ENCODE measurements at places on chromosomes 3 and 15.

- no peak for DNase-seq
Observed at GRCh38 chr3:150656316-150656715, 47.4 kb downstream of the ERICH6 start.

GRCh38 chr3:188358787-188359493 is 205.0 kb downstream of the LPP start:
- DNase-seq = no peak

GRCh38 chr3:178439504-178439903 is 96.7 kb upstream of the KCNMB2 start:
- DNase-seq = no peak

DNA sequence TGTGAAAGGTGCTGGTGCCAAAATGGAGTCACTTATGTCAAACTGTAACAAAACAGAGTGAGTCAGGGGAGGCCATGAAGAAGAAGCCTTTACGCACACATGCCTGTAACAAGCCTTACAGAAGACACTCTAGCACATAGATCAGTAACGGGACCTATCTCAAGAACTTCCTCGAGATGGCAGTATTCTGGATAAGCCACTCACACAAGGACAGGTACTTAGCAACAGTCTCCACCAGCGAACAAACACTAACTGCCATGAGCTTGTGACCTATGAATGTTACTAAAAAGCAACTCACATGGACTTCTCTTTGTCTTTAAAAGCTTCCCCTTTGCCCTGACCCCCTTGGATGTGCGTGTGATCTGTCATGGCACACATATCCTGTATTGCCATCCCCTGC is 235.1 kb downstream of the CD47 start:
- DNase-seq = no peak

DNA sequence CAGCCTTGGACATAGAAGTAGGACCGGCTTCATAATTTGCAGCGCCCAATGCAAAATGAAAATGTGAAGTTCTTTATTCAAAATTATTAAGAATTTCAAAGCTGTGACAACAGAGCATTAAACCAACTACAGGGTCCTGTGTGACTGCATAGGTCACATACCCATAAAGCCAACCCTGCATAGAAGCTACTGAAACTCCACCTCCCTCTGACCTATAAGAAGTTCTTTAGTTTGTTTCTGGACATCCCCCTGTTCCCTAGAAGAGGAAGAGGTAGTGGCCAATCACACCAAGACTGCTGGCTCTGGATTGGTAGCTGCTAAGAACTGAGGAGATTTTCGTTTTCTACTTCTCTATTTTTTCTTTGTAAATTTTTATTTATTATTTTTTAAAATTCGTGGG is 9.0 kb upstream of the SELENOT start:
- no peak for DNase-seq

- DNase-seq = no peak
Observed at GRCh38 chr3:37450561-37450960, 276.2 kb upstream of the LRRFIP2 start.

- DNase-seq = no peak
Observed at GRCh38 chr3:13860001-13860400, 19.9 kb downstream of the WNT7A start.

DNA sequence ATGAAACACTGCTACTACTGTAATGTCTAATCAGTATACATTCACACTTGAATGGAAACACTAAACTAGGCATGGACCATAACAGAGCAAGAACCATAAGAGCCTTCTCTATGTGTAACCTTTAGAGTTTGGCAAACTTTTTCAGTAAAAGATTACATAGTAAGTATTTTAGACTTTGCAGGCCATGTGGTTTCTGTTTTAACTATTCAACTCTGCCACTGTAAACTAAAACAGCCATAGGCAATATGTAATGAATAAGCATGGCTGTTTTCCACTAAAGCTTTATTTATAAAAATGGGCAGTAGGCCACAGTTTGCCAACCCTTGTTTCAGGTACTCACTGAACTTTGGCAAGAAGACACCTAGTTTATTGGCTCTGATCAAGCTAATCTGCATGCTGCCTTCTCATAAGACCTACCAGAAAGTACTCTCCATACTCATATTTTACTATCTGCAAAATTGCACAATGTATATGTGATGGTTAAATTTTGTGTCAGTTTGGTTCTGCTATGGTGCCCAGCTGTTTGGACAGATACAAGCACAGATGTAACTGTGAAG is 46.0 kb downstream of the UACA start:
- no peak for DNase-seq

GRCh38 chr3:133570139-133570936 is 3.1 kb upstream of the CDV3 start:
- no peak for DNase-seq

DNA sequence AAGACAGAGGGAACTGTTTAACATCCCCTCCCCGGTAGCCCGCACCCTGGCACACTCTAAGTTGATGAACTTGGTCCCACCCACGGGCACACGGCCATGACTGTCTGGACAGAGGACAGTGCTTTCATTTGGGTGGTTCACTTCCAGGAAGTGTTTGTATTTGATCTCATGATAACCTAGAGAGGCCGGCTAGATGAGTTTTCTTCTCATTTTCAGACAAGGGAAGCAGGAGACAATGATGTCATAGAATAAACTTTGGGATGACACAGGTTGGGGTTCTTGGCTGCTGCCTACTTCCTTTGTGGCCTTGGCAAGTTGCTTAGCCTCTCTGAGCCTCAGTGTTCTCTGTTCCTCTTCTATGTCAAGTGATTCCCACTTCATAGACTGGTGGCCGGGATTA is 16.1 kb upstream of the LYSMD4 start:
- no peak for DNase-seq

GRCh38 chr3:130946882-130947281 is 53.0 kb downstream of the ATP2C1 start:
- DNase-seq = no peak

DNA sequence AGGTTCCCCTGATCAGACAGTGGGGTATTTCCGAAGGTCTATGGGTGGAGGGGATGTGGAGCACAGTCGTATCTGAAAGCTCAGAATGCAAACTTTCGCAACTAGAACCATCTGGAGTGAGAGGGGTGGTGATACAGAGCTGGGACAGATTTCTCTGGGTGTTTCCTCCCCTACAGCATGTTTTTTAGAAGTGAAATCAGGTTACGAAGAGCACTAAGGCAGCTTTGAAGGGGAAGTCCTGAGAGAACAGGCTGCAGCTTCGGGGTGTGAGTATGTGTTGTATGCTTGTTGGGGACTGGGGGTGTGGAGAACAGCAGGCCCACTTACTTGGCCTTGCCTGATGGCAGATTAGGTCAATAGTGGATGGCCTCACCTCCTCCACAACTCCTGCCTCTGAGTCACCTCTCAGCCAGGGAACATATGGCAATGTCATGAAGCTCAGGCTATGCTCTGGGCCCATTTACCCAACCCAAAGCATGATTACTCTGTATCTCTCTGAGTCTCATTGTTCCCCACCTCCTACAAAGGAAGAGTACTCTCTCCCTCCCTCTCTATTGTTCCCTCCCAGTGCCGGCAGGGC is 107.2 kb upstream of the RASGRP1 start:
- no peak for DNase-seq

GRCh38 chr3:44883999-44884431 is 9.6 kb downstream of the TGM4 start:
- no peak for DNase-seq

DNA sequence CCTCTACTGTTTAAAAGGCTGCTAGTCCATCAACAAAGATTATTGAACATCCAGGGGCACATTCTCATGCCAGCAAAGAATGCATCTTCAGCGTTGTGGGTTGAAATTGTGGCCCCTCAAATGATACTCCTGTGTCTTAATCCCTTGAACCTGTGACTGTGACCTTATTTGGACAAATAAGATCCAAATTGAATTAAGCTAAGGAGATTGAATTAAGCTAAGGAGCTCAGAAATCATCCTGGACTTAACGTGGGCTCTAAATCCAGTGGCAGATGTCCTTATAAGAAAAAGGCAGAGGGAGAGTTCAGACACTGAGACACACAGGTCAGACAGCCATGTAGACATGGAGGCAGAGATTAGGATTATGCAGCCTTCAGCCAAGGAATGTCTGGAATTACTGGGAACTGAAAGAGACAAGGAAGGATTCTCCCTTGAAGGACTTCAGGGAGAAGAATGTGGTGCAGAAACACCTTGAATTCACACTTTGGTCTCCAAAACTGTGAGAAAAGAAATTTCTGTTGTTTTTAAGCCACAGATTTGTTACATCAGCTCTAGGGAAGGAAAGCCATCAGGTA is 57.3 kb upstream of the SLC24A5 start:
- DNase-seq = no peak

DNA sequence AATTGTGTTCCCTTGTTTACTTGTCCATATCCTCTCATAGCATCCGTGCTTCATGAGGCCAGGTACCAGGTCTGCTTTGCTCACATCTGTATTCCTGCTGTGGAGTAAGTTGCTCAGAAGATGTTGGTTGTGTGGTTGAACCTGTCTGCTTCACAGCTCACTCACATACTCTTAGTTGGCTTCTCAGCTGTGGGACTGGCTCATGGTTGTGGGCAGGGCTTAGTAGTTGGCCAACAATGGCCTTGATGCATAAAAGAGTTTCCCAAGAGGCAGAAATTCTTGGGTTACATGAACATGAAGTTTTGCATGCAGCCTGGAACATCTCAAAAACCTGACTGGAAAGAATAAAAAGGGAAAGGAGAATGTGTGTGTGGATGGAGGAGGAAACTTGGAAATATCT is 17.0 kb downstream of the CELF6 start:
- no peak for DNase-seq

- no peak for DNase-seq
Observed at GRCh38 chr15:61656391-61656790, 403.9 kb downstream of the VPS13C start.

DNA sequence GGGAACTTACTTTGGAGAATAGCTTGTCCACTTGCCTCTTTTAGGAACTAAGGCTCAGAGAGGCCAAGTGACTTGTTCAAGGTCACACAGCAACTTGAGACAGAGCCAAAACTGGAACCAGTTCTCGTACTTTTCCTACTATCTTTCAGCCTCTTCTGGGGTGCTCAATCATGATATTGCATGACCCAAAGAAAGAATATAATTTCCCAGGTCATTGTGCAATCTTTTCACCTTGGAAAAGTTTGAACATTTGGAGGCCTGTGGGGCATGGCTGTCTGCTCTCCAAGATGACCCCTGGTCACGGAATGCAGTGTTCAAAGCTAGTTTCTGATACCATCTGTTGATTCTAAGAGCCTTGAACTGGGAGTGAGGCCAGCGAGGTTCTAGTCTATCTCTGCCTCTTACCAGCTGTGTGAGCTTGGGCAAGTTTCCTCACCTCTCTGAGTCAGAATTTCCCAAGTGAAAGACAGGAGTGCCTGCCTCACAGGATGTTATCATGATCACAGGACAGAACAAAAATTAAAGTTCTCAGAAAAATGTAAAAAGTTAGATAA is 89.7 kb downstream of the BDH1 start:
- DNase-seq = no peak

- DNase-seq = no peak
Observed at GRCh38 chr3:116046350-116046749, 398.9 kb downstream of the LSAMP start.

DNA sequence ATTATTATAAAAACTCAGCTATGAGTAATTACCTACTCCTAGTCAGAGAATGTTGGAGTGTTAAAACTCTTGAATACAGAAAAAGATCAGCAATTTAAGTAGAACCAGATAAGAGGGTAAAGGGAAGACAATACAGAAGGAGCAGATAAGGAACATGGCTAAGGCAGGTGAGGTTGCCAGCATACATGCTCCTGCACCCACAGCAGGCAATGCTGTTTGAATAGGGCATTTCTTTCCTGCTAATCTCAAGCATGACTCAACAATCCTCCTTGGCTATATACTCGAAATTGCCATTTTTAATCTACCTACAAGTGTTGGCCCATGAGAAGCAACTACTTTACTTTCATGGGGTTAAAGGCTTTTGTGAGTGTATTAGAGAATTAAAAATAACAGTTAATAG is 494.5 kb downstream of the DIPK2A start:
- no peak for DNase-seq
